Cerebellar nuclear complex (tissue), 1 donor: ENCODE measurements at places on chromosomes 2 and 18.

DNA sequence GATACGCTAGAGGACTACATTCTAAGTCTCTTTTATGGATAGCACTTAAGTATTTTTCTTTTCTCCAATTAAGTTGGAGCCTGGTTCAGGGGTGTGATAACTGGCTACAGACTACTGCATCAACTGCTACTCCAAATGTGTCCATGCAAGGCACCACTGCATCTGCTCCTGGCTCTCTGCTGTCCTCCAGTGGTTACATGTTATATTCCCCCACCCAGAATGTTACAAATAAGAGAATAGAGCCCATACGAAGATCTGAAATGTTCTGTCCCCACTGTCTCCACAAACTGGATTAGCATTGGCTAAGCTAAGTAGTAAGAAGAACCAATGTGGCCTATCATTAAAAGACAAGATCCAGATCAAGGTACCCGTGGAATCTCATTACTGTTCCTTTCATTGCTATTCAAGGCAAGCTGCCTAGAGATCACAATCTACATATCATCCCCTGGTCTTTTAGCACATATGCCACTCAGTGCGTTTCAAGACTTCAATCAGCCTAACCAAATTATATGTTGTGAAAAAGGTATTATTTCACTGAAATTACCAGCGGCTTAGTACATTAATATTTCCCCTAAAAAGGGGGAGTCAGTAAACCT is 308.3 kb upstream of the SLC8A1 start:
- no peak for DNase-seq

GRCh38 chr2:26782876-26783704 is 2.8 kb upstream of the CENPA start:
- DNase-seq = no peak

DNA sequence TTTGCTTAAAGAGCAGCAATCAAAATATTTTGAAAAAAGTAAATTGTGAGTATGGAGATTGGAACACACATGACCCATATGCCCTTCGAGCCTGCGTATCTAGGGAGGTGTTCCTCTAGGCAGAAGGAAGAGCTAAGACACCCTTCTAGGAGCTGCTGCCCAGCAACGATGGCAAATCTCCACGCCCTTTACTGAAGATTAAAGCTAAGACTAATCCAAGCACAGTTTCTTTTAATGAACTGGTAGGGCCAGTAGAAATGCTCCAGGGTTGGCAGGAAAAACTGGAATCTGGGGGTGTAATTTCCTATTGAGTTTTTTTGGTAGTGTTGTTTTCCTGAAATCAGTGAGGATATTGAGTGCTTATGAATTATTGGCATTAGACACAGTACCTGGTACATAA is 712 bp upstream of the SERPINB13 start:
- DNase-seq = no peak

DNA sequence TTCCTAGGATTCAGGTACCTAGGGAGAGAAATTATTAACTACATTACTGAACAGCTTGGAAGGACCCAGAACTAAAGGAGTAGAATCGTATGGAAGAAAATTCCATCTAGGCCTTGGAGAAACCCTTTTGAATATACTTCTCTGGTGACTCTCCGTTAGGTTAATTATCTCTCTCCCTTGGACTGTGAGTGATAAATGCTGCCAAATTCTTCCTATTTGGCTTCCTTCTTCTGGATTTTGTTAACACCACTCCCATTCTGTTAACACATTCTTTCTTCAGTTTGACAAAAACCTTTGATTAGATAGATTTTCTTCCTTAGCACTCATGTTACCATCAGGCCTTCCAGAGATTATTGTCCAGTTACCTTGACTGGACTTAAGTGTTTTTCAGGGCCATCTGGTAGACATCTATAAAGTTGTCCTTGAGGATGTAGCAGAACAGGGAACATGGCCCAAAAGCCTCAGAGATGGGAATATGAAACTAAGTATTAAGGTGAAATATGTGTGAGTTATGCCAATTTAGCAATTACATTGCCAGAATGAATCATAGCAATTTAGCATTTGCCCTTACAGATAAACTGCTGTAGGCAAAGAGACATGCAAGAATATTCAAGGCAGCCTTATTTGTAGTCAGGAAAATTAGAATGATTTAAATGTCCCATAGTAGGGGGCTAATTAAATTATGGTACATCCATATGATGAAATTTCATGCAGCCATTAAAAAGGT is 6.7 kb downstream of the CYP27A1 start:
- DNase-seq = no peak

DNA sequence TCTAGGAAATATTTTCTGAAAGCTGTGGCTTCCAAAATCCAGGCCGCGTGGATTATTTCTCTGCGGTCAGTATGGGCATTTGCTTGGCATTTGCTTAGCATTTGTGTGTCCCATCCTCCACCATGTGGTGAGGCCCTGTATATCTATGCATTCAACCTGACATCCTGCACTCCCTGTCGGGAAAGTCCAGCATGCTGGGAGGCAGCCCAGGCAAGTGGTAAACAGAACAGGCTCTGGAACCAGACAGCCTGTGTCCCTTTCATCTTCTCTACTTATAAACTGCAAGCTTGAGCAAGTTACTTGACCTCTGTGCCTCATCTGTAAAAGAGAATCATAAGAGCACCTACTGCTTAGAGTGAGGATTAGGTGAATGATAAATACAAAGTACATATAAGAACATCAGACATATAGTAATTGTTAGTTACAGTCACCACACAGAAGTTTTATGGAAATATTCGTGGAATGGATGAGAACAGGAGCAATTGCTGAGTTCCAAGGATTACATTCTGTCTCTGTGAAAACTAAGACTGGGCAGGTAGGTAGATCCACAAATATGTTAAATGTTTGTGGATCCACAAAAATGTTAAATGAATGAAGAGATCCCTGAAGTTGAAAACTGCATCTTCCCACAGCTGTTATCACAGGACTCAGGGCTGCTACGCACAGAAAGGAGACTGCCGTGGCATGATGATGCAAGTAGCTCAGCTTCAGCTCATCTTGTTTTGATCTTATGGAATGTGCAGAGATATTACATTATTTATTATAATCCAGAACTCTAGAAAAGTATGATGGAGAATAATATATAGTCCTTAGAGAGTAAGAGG is 317.0 kb upstream of the MMADHC start:
- DNase-seq = no peak

DNA sequence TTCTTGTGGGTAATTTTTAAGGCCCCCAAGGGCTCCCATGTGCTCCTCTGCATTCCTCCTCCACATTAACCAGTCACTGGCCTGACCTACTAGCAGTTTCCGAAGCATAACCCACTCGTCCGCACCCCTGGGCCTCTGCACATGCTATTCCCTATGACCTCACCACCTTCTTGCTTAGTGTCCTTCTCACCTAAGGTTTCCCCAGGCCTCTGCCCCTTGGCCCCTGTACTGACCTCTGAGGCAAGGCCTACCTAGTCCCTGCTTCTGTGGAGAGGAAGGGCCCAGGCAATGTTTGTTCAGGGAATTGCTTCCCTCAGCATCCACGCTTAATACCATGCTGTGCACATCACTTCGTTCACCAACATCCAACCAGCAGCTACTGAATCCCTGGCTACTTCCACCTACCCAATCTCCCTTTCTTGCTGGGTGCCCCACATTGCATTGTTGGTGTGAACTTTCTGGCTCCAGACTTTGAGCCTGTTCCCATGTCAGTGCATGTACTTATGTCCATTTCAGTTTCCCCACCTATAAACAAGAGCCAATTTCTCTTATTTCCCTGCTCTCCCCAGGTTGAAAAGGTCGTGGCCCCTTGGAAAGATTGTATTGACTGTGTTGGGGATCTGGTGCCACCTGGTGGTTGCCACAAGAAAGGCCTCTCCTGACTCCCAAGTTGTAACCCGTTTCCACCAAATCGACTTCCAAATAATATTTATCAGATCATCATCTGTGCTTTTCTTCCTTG is 19.2 kb upstream of the TMEM177 start:
- DNase-seq = no peak

DNA sequence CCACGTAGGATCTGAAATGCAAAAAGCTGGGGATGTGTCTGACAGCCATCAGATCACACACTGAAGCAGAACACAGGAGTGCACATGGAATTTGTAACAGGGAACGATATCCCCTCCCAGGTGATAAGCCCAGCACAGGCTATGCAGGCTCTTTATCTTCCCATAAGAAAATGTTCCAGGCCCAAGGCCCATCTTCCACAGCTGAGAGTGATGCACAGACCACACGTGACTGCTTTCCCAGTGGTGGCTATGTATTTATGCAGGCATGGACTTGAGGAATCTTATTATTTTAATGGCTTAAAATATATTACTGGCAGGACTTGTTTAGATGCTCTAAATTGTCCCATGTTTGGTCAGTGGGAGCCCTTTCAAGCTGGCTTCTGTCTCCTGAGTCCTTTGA is 70.5 kb upstream of the AFF3 start:
- no peak for DNase-seq

DNA sequence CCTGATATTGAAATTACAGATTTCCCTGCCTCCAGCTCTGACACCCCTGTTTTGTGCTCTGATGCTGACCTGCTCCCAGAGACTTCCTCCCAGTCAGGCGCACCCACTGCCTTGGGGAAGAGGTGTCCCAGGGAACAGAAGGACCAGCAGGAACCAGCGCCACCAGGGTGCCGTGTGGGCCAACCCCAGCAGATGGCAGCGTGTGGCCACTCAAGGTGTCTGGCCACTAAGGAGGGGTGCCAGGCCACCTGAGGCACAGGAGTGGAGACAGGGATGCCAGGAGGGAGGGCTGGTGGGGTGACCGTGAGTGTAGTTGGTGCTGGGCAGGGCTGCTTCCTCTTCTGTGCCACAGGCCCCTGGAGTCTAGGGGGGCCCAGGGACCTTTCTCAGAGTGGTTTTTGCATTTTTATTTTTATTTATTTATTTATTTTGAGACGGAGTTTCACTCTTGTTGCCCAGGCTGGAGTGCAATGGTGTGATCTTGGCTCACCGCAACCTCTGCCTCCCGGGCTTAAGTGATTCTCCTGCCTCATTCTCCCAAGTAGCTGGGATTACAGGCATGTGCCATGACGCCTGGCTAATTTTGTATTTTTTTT is 56.0 kb downstream of the TEX44 start:
- no peak for DNase-seq

- DNase-seq = no peak
Observed at GRCh38 chr2:98541489-98541888, 66.8 kb downstream of the COA5 start.

- DNase-seq = no peak
Observed at GRCh38 chr2:15367715-15368114, 193.4 kb downstream of the NBAS start.

- peak; percentile 34 for DNase-seq
Observed at GRCh38 chr2:233480490-233481202, 85.9 kb downstream of the USP40 start.

DNA sequence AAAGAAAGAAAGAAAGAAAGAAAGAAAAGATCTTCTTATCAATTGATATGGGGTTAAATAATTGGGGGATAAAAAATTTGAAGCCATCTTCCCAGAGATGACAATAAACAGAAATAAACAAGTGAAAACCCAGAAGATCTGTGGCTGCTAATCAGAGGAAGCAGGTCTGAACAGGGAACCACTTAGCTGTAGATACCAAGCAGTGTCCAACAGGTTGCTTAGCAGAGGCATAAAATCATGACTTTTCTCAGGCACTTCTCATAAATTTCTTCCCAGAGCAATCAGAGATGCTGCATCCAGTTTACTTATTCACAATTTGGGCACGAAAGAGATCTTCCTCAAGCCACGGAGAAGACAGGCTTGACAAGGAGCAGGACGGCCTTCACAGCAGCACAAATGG is 5.7 kb upstream of the LPIN1 start:
- DNase-seq = no peak

DNA sequence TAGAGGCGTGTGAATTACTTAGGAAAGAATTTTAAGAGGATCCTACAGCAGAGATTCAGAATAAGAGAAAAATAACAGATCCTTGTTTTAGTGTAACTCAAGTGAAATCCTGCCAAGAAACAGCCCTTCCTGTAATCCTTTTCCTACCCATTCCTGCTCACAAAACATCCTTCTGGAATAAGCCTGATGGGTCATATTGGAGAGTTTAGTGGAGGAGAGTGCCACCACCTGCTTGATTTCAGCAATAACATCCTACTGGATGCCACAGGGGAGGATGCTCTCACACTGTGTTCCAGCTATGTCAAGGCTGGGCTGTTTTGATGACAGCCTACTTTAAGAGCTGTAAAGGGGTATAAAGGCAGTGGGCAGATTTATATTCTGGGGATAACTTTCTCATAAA is 54.8 kb upstream of the CCDC178 start:
- no peak for DNase-seq

DNA sequence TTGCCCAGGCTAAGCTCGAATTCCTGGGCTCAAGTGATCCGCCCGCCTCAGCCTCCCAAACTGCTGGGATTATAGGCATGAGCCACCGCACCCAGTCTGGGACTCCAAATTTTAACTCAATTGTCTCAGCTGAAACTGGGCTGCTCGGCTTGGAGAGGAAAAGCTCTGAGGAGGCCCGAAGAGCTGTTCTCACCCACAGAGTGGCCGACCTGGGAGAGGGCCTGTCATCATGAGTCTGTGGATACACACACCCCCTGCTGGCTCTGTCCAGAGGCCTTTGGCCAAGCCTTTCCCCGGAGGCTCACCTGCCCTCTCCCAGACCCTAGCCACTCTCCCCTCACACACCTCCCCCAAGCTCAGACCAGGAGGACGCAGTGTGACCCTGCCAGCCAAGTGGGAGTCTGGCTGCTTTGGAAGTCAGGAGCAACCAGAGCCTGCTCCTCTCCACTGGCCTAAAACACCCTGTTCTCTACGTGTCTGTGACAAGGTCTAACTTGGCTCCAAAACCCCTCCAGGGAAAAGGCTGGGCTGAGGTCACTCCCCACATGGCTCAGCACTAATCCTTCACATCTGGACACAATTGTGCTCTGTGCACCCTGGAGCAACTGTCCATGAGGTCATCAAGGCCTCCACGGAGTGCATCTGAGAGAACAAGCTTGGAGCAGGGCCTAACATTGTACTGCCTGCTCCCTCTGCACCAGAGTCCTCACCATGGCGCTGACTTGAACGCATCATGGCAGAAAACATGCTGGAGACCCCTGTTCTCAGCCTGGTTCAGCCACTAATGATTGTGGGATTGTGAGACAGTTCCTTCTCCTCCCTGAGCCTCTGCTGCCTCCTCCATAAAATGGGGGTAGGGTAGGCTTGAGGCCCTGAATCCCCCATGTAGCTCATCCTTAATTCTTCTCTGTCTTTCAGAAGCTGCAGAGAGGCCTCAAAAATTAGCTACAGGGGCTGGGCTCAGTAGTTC is 49.9 kb upstream of the RAB6C start:
- no peak for DNase-seq

DNA sequence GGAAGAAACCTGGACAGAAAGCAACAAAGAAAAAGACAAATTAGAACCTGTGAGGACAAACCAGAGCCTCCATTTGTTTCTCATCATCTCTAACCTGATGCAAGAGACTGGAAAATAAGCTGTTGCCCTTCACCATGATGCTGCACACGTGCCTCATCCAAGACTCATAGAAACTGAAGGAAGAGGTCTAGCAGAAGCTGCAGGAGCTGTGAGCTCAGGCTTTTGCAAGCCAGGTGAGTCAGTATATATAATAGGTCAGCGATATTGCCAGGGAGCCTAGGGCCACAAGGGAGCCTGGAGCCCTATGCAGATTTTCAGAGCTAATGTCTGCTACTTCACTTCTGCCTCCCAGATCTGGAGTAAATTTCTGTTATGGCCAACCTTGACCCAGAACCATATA is 163.1 kb downstream of the LNPK start:
- no peak for DNase-seq
